ENCODE measurements at places on chromosomes 6 and 20.
A peak's percentile ranks its signal among the peaks of the same experiment; 100 is the strongest.

- peak; percentile 52 for DNase-seq
Measured at GRCh38 chr6:155473741-155474140, 18.1 kb upstream of the NOX3 start.

DNA sequence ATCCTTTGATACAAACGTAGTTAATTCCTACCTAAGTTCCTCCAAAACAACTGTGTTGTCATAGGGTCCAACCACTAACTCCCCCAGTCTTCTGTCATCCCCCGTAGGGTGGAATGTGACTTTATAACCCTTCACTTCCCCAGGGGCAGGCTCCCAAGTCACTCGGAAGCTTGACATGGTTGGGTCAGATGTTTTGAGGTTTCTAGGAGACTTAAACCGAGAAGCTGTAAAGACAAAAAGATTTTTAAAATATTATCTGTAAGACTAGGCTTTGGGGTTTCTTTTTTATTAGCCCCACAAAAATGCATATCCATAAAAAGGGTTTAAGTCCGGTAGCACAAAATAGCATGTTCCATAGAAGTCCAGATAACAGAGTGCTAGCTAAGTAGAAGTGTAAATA lies 50.2 kb downstream of the COL12A1 start:
- no peak for DNase-seq

GRCh38 chr6:43186706-43187105 lies 4.7 kb downstream of the CUL9 start:
- DNase-seq, result no peak

DNA sequence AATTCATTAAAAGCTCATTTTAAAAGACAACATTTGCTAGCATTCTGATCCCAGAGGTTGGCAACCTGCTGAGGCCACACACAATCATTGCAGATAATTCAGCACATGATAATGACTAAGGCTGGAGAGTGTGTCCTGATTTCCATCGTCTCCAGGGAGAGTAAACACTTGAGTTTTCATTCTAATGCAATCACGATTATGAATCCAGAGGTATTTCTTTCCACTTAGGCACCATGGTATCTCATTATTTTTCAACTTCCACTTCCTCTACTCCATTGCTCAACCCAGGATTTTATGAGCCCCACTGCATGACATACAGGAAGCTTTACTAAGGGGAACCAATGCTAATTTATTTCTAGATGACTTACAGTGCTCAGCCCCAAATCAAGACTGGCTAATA lies 273.8 kb upstream of the AGPAT4 start:
- no peak for DNase-seq

- no peak for DNase-seq
Measured at GRCh38 chr6:118771253-118771652, 119.9 kb upstream of the CEP85L start.

DNA sequence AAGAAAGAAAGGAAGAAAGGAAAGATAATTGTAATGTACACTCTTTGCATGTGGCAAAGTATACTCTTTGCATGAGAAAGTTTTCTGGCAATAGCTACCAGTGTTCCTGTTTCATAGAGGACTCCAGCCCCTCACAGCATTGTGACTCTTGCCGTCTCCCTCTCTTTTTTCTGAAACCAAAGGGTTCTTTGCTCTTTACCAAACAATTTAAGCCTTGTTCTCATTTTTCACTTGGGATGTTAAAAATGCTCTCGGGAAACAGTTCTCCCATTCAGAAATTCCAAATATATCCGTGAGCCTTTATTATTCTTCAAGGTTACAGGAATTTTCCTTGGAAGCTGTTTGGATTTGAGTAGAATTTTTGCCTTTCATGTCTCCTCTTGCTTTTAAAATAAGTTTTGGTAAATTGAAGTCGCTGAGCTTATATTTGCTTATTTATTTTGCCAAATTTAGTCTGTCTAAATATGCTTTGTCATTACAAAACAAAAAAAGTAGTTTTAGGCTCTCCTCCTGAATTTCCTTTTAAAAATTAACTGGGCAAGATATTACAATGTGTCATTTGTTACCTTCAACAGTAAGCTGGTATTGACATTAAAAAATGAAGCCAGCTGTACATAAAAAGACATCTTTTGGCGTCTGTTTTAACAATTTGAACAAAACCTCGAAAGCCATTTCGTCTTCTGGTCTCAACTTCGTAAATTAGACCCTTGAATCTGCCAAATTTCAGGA lies 103.8 kb upstream of the ARMC2 start:
- DNase-seq, result no peak

DNA sequence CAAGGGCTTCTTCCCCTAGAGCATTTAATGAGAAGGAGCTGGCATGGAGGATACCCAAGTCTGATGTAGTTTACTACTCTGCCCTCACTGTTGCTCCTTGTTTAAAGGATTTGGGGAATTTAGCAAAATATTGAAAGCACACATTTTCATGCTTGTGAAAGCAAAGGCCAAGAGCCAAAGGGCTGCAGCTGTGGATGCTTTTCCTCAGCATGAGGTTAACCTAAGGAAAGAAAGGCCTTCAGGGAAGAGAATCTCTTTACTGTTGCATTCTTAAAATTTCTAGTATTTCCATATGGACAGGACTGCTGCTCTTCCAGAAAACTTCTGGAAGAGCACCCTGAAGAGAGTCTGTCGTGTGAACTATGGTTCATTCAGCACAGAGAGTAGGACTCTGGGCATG lies 45.9 kb upstream of the SASH1 start:
- no peak for DNase-seq

DNA sequence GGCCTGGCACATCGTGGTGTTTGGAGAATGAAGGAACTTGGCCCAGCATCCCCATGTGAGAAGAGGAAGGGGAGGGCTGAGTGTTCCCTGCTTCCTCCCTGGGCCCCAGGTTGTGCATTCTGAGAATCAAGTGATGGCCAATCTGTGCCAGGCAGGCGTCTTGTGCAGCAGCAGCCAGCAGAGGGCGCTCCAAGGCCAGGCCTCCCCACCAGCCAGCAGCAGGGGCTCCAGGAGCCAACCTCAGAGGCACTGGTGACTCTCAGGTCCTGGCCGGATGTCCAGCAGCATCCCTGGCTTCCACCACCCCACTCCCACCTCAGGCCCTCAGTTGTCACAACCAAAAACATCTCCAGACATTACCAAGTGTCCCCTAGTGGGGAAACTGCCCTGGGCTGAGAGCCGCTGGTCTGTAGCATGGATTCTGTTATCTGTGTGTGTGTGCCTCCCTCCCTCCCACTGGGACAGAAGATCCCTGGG lies 192.0 kb downstream of the PREX1 start:
- peak; percentile 40 for DNase-seq

GRCh38 chr6:62217866-62218265 lies 68.2 kb downstream of the KHDRBS2 start:
- no peak for DNase-seq

GRCh38 chr6:157025437-157025836 lies 248.3 kb downstream of the ARID1B start:
- peak; percentile 46 for DNase-seq

DNA sequence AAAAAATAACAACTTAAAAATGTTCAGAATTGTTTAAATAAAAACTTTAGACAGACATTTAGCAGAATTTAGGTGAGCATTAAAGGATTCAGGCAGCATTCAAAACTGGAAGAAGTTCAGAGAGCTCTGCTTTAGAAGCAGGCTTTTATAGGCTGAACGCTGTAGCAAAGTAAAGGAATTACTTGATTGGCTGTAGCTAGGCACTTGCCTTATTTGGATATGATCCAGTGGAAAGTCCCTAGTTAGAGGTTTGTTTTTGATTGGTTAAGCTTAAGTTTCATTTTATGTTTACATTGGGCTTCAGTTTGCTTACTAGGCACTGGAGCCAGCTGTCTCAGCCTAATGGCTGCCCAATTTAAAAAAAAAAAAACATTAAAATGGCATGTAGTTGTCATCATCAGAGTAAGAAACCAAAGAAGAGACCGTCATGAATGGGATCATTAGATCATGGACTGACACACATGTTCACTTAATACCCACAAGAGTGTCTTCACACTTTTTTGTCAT lies 65.1 kb downstream of the CBFA2T2 start:
- peak; percentile 98 for DNase-seq

- peak; percentile 90 for DNase-seq
Measured at GRCh38 chr6:37705239-37706051, 7.8 kb upstream of the MDGA1 start.

DNA sequence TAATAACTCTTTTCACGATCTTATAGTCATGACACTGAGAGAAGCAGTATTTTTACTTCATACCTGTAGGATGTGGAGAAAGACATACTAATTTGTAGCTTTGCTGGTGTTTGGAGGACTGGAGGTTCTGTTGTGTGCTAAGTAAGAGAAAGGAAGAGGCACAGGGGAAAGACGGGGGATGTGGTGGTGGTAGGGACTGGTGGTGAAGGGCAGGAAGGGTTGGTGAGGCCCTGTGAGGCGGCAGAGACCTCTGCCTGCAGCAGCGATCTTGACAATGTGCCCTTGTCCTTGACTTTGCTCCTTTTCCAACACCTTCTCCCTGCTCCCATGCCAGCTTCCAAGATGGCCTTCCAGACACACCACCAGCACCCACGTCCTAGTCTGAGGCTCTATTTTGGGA lies 32.6 kb upstream of the MPC1 start:
- DNase-seq, result no peak

- no peak for DNase-seq
Measured at GRCh38 chr20:62595491-62595890, 46.8 kb upstream of the SLCO4A1 start.

DNA sequence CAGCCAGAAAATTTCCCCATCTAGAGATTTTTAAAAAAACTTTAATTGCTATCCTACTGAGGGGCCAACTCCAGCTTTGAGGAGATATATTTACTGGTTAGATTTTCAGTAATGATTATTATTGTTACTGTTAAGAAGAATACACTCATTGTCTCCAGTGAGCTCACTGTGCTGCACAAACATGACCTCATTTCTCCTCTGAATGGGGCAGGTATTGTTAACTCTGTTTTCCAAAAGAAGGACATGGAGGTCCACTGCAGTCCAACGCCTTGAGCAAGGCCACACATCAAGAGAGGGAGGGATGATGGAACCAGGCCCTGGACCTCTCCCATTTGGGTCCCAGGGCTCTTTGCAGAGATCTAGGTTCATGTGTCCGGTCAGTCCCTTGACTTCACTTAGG lies 13.9 kb upstream of the SCUBE3 start:
- DNase-seq, result no peak

DNA sequence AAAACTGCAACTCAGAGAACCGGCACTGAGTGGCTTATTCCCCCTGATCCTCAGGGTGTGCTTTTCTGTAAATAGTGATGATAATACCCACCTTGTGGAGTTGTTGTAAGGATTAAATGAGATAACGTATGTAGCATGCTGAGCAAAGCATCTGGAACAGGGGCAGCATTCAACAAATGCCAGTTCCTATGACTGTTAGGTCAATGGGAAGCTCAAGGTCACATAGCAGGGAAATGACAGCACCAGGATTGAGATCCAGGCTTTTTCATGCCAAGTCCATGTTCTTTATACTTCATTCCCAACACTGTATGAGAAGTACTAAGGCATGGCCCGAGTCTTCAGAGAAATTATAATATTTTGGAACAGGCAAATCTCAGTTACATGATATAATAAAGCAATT lies 5.1 kb downstream of the RCAN2 start:
- no peak for DNase-seq

- no peak for DNase-seq
Measured at GRCh38 chr20:48709744-48710143, 118.1 kb downstream of the PREX1 start.

DNA sequence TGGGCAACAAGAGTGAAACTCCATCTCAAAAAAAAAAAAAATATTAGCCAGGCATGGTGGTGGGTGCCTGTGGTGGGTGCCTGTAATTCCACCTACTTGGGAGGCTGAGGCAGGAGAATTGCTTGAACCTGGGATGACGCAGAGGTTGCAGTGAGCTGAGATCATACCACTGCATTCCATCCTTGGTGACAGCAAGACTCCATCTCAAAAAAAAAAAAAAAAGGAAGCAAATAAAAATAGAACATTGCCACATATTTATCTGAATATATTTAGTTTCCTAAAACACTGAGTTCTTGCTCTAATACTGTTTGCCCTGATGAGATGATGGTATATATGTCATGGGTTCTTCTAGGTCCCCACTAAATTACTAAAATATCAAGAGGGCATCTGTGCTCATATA lies 28.4 kb downstream of the CASP8AP2 start:
- no peak for DNase-seq

DNA sequence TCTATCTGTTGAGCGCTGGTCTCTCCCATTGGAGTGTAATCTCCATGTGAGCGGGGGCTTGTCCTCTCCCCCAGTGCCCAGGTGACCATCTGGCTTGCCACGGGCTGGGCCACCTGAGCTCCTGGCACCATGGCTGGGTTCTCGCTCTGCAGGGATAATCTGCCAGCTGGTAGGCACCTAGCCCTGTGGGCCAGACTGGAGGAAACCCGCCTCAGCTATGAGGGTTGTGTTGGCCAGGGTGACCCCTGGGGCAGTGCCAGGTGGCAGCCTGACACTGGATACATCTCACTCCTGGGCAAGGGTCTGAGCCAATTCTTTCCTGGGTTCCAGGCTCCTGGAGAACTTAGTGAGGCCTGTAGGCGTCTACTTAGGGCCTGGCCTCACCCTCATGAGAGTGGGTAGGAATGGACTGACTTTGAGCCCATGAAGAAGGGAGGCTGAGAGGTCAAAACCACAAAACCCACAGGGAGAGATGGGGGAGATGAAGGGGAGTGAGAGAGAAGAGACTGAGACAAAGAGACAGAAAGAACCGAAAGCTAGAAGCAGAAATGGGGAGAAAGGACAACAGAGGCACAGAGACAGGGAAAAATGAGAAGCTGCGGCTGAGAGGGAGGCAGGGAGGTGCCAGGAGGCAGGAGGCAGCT lies 5.8 kb upstream of the SLC52A3 start:
- no peak for DNase-seq

DNA sequence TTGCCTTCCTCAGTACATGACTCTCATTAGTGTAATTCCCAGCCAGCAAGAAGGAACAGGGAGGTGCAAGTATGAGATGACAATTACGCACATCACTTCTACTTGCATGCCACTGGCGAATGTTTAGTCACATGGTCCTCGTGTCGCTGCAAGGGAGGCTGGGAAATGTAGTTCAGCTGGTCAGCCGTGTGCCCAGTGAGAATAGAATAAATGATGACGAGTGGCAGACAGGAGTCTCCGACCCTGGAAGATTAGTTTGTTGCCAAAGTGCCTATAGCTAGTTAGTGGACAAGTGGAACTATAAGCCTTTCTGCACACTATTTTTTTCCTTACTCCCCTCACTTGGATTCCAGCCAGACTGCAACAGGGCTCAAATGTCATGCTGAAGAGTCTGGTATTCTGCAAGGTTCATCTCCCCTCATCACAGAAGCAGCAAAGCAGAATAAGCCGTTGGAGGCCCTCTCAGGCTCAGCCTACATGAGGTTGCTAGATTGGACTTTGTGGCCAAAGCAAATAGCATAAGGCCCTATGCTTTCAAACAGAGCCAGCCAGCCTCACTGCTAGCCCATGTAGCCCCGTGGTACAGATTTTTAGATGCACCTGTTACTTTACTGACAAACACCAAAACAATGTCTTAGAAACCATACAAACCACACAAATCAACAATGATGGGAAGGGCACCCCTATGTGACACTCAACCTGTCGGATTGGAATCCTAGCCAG lies 9.7 kb downstream of the LINC00237 start:
- peak; percentile 52 for DNase-seq

Data from mesenchymal stem cell (in vitro differentiated cells and primary cell).